H9 (cell line): ENCODE measurements at places on chromosomes 5 and 9.

DNA sequence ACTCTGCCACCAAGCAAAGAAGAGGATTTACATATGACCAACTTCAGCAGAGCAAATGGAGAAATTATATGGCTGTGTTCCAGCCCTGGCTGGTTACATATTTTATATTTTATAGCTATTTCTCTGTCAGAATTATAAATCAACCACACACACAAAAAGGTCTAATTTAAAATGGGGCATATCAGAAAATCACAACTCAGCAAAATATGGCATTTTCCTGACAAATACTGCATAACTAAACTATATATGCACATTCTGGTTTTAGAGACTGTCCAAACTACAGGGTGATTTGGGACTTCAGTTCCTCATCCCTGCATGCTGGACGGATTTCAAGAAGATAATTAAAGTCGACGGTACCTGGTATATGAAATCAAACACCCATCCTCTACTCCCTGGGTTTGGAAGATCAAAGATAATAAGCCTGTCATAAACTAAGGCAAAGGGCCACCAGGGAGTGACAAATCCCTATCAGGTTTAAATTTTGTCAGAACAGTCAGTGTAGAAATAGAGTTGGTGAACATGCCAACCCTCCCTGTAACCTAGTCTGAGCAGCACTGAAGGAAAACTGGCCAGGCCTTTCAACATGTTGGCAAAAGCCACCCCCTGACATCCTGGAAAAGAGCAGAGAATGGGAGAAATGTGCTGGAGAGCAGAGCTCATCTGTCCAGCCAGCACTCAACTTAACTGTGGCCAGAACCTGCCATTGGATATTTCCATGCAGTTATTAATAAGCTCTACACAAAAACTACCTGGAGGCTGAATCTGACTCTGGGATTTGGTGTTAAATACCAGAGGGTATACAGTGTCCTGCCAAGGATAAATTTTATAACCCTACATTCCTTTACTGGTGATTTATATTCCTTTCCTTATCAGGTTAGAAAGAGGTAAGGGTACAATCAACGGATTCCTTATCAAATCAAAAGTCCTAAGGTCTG lies 235.7 kb downstream of the ENC1 start:
- no peak for DNase-seq
- no peaks in the 10 kb centered on the region for H3K27me3 ChIP-seq
- no peaks in the 10 kb centered on the region for H3K36me3 ChIP-seq
- H3K27ac ChIP-seq = no peak overlapping the region
- H3K4me3 ChIP-seq = no peak overlapping the region

DNA sequence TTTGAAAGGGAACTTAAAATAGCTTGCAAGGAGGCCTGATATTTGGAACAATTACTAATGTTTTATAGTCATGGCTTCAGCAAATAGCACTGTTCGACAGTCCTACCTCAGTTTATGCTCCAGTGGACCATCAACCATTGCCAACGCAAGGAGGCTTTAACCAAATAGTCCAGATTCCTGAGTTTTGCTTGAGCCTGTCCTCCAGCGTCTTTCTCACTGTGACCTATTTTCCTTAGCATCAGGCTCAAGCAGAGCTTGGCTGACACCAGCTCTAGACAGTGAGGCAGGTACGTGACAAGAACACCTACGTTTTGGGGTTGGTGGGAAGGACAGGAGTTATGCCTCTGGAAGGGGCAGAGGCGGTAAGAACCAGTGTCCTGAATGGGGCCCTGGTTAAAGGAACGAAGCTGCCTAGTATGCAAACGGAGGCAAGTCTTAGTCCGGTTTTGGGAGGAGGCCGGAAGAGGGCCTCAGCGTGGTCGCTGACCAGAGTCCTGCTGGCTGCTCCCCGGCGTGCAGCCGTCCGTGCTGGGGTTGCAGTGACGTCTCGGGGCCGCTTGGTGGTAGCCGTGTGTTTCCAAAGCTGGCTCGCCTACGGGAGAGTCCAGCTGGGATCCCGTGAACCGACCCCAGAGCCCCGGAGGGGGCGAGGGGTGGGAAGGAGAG lies 998 bp upstream of the FGF18 start:
- peaks cover 13% of the 10 kb centered on the region; the same call in 1 of the 2 replicates for H3K27me3 ChIP-seq
- peak overlapping the region; percentile 67 for H3K4me3 ChIP-seq

DNA sequence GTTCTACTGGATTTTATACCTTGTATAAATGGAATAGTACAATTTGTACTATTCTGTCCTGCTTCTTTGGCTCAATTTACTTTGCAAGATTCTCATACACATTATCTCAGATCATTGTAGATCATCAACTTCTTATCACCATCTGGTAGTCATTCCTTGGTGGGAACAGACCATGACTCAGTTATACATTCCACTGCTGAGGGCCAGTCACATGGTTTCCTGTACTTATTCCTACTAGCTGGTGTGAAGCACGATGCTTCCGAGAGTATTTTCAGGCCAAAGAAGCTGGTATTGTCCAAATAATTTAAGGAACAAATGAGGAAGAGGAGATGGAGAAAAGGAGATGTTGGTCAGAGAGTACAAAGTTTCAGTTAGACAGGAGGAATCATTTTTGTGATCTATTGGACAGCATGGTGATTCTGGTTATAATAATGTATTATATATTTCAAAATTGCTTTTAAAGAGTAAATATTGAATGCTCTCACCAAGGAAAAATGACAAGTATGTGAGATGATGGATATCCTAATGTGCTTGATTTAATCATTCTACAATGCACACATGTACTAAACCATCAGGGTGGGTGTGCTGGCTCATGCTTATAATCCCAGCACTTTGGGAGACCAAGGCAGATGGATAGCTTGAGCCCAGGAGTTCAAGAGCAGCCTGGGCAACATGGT lies 124.1 kb downstream of the SYK start:
- H3K36me3 ChIP-seq = no peaks in the 10 kb centered on the region

DNA sequence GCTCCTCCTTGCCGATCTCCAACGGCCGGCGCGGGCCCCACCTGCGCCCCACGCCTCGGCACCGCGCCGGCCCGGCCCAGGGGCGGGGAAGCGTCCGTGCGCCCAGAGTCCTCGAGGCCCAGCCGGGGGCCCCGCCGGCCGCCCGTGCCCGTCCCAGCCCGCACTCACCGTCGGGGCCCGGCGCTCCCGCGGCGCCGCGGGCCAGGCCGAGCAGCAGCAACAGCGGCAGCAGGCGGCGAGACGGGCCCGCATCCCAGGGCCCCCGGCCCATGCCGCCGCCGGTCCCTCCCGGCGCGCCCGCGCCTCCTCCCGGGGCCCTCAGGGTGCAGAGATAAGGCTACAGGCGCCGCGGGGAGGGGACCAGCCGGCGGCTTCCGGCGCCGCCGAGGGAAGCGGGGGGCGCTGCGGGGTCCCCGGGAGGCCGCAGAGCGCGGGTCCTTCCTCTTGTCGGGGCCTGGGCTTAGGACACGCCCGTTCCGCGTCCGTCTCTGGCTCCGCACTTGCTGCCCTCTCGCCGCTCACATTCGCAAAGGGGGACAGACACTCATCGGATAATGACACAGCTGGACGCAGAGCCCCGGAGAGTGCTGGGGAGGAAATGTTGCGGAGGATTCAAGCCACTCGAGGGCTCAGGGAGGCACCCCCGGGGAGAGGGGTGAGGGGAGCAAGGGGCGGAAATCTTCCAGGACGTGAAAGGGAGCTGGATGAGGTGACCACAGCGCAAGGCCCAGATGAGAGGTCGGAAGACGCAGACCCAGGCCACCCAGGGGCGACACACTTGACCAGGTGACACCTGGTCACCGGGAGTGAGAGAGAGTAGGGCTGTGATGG lies at the start of gene SUSD1:
SUSD1 (minus strand) TSS at position 333 of the 831 bp plus-strand sequence; CDS start at position 271, 62 bp downstream.
- H3K27ac ChIP-seq = no peak within 1 kb of the TSS
- peaks cover 6% of the 10 kb centered on the region; the same call in 1 of the 2 replicates for H3K4me1 ChIP-seq
- no peaks in the 10 kb centered on the region; the same call in 1 of the 3 replicates for H3K36me3 ChIP-seq
- peak; percentile 52 for DNase-seq
- no peaks in the 10 kb centered on the region; the same call in 1 of the 2 replicates for H3K27me3 ChIP-seq

DNA sequence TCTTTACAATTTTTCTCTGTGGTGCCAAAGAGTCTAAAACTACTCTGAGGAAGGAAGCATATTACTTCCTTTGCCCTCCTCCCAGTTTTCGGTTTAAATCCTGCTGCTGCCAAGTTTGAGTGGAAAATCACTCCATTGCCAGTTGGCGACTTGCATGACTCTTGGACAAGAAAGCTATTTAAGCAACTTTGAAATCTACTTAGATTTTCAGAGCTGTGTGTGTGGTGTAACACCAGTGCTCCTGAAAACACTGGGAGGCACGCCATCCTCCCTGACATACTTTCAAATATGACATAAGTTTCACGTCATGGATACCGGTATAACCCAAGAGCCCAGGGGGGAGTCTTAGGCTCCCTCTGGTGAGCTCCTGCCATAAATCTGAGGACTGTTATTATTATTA lies 83.5 kb upstream of the RIOK2 start:
- no peaks in the 10 kb centered on the region for H3K4me1 ChIP-seq
- DNase-seq = no peak
- H3K36me3 ChIP-seq = peaks cover 4% of the 10 kb centered on the region; the same call in 1 of the 2 replicates
- H3K4me3 ChIP-seq = no peak overlapping the region
- no peak overlapping the region for H3K27ac ChIP-seq

DNA sequence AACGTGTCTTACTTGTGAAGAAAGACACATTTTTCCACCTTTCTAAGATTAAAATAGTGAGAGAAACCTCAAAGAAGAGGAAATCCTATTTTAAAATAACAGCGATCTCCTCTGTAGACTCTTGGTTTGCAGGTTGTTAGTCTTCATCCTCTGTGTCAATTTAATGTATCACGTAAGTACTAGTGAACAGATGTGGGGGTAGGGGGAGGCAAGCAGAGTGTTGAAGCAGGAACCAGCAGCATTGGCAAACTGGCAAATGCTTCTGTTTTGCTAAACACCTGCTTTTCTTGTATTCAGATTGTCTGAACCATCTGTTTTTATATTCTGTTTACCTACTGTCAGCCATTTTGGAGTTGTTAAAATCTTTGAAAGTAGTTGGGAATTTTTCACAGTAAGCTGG lies 159.3 kb upstream of the TLX3 start:
- H3K27ac ChIP-seq = no peak overlapping the region
- H3K4me3 ChIP-seq = no peak overlapping the region
- H3K27me3 ChIP-seq = no peaks in the 10 kb centered on the region
- H3K36me3 ChIP-seq = no peaks in the 10 kb centered on the region

- no peaks in the 10 kb centered on the region for H3K4me1 ChIP-seq
- H3K27me3 ChIP-seq = no peaks in the 10 kb centered on the region
- H3K36me3 ChIP-seq = peaks cover 44% of the 10 kb centered on the region
- H3K4me3 ChIP-seq = no peak overlapping the region
These were observed 26.8 kb downstream of the ZNF346 start for GRCh38 chr5:177049285-177049684.

DNA sequence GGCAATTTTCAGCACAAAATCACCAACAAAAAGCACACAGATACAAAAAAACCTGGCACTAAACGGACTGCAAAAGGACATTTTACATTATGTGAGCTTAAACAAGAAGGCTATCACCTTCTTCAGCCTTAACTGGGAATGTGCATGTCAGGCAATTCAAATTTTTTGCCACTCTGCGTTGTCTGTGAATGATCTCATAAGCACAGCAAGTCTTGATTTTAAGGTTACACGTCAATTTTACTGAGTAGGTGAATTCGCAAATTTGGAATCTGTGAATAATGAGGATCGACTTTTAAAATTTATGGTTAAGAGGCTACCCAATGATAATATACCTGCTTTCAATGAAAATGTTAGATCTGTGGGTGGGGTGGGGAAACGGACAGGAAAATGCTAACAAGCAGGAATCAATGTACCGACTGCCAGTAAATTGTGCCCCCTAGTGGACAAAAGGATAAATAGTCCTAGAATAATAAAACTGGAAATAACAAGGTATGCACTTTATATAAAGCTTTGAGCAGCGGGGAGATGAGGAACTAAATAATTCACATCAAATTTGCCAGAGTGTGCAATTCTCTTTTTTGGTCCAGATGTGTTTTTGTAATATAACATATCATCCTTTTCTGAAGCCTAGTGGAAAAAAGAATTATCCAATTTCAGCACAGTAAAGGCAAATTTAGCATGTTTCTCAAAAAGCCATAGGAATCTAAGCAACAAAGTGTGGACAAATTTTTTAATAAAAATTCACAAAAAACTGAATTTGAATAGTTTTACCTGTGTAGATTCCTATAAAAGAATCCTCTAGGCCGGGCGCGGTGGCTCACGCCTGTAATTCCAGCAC lies 20.5 kb downstream of the EQTN start:
- peaks cover 3% of the 10 kb centered on the region; the same call in 1 of the 2 replicates for H3K4me1 ChIP-seq
- H3K27ac ChIP-seq = no peak overlapping the region
- no peak for DNase-seq
- no peak overlapping the region for H3K4me3 ChIP-seq
- H3K36me3 ChIP-seq = no peaks in the 10 kb centered on the region
- H3K27me3 ChIP-seq = no peaks in the 10 kb centered on the region

DNA sequence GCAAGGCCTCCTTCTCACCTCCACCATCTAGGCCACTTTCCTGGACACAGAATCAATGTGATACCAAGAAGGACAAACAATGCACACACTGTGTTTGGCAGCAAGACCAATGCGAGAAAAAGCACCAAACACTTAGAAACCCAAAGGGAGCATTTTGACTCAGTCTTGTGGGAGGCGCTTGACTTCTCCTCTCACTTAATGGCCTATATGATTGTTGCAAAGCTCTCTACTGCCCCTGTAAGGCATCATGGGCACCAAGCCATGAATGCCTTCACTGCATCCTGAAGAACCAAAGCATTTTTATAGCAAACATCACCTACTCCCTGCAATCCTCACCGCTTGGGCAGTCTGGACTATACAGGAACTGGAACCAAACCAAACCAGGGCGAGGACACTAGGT lies 57.5 kb downstream of the CDH6 start:
- H3K4me1 ChIP-seq = no peaks in the 10 kb centered on the region
- no peak overlapping the region for H3K4me3 ChIP-seq
- H3K27me3 ChIP-seq = no peaks in the 10 kb centered on the region
- H3K27ac ChIP-seq = no peak overlapping the region
- no peak for DNase-seq
- H3K36me3 ChIP-seq = peaks cover 11% of the 10 kb centered on the region

DNA sequence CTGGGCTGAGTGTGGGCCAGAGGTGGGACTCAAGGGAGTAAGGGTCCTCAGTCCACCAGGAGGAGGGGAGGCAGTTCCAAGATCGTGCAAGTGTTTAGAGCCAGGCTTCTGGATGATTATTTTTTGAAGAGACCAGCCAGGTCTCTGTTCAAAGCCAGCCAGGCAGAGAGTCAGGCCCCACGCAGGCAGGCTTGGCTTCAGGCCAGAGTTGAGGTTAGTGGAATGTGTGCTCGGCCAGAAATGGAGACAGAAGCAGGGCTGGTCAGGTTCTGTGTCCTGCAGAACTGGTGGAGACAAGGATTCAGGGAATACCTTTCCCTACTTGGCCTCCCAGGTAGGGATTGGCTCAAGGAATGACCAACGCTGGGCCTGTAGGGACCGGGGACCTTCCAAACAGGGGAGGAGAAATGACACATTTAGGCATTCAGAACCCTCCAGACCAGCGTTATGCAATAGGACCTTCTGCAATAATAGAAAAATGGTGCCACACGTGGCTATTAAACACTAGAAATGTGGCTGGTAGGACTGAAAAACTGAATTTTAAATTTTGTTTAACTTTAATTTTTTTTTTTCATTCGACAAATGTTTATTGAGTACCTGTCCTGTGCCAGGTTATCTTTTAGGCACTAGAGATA lies 106.2 kb downstream of the CMYA5 start:
- H3K36me3 ChIP-seq = no peaks in the 10 kb centered on the region
- no peaks in the 10 kb centered on the region for H3K27me3 ChIP-seq
- H3K4me1 ChIP-seq = no peaks in the 10 kb centered on the region
- no peak overlapping the region for H3K4me3 ChIP-seq
- no peak for DNase-seq

- no peak overlapping the region for H3K27ac ChIP-seq
- no peaks in the 10 kb centered on the region for H3K36me3 ChIP-seq
- no peak for DNase-seq
- peaks cover 7% of the 10 kb centered on the region; the same call in 1 of the 2 replicates for H3K4me1 ChIP-seq
These were observed 75.5 kb downstream of the MAPKAP1 start for GRCh38 chr9:125631391-125632085.

GRCh38 chr9:71878327-71879274 lies 32.4 kb downstream of the ABHD17B start:
- peaks cover 23% of the 10 kb centered on the region for H3K36me3 ChIP-seq
- H3K27ac ChIP-seq = no peak overlapping the region
